ENCODE measurements at places on chromosomes 12 and 14.

GRCh38 chr14:75297411-75298040, 18.9 kb downstream of the FOS start:
- DNase-seq: no peak

DNA sequence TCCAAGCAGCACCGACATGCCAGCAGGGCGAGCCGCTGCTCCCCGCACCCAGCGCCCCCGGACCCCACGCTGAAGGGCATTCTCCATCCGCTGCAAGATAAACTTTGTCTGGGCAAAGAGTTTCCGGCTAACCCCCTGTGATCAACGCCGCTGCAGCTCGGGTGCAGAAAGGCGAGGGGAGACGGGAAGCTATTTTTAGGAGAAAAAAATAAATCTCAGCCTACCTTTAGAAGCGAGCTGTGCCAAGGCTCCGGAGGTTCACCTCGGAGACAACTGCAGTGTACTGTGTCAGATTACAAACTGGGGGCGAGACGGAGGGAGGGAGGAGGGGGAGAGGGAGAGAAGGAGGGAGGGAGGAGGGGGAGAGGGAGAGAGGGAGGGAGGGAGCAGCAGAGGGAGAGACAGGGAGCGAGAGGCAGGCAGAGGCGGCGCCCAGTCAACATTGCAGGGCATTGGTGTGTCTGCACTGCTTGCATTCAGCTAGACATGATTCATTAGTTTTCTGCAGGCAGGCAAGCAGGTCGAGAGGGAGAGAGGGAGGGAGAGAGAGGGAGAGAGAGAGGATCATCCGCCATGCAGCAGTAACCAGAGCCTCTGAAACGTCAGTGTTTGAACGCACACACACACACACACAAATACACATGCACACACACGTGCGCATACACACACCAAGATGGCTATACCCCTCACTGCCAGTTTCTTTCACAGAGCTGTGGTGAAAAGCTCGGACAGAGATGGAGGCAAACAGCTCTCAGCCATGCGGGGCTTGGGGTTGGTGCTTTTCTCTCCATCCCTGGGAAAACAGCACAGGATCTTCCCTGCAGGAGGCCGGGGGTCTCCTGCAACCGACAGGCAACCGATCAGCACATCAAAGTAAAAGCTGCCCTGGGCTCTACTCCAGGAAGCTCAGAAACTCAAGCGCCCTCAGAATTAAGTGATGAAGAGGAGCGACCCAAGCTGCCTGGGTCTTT, at the start of gene RIMBP2:
TSS of gene RIMBP2 (minus strand) at position 302 of the 971 bp plus-strand sequence. CDS start 237,286 bp downstream, outside the sequence.
- no peak for DNase-seq

GRCh38 chr14:23728791-23729190, 92.6 kb downstream of the DHRS2 start:
- DNase-seq: no peak

GRCh38 chr14:25381498-25381897, 331.6 kb upstream of the STXBP6 start:
- no peak for DNase-seq

GRCh38 chr14:96214793-96215192, 10.2 kb downstream of the BDKRB2 start:
- DNase-seq: no peak

DNA sequence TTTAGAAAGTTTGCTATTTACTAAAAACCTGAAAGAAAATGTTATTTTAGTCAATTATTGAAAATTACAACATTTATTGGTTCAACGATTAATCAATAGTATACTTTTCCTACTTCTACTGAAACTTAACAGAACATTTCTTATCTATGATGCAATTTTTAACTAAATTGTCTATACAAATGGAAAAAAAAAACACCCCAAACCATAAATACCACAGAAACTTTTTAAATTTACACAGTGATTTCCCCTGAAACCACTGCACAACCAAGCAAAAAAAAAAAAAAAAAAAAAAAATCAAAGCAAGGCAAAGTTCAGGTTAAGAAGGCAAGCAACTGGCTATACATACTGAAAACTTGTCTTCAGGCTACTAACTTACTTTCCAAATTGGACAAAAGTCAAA, 71.9 kb upstream of the POC1B start:
- no peak for DNase-seq

GRCh38 chr12:96198965-96199364, 4.8 kb downstream of the ELK3 start:
- no peak for DNase-seq

DNA sequence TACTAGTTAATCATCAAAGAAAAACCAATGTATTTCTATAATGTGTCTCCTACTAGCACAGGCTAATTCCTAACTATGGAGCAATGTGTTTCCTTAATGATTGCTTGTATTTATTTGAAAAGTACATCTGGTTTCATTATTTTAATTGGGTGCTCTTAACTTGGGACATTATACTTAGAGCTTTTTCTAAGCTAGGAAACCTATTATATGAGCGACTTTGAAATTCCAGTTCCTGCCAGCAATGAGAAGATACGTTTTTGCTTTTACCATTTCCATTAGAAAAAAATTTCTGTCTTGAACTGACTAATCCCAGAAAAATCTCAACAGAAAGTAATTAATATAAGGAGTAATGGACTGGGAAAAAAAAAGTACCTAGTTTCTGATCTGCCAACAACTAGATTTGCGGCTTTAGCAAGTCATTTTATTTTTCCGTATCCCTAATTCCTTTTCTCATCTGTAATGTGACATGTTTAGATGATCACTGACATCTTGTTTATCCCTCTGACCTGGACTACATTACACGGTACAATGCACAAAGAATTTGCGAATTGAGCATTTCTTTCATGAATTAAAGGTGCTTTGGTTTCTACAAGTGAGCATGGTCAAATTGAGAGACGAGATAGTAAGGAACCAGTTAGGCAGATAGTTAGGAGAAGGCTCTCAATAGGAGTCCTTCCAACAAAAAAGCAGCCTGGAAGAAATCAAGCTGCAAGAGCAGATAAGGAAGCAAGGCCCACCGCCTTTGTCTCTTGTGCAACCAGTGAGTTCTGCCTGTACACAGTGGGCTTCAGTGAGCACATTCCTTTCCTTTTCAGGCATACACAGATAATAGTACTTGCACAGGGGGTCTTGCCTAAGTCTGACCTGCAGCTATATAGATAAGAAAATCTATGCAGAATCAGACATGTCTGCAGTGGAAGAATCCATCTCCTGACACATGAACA, 1765.0 kb upstream of the FLRT2 start:
- DNase-seq: no peak

- DNase-seq: no peak
Measured at GRCh38 chr12:124242529-124243065, 52.3 kb upstream of the RFLNA start.

DNA sequence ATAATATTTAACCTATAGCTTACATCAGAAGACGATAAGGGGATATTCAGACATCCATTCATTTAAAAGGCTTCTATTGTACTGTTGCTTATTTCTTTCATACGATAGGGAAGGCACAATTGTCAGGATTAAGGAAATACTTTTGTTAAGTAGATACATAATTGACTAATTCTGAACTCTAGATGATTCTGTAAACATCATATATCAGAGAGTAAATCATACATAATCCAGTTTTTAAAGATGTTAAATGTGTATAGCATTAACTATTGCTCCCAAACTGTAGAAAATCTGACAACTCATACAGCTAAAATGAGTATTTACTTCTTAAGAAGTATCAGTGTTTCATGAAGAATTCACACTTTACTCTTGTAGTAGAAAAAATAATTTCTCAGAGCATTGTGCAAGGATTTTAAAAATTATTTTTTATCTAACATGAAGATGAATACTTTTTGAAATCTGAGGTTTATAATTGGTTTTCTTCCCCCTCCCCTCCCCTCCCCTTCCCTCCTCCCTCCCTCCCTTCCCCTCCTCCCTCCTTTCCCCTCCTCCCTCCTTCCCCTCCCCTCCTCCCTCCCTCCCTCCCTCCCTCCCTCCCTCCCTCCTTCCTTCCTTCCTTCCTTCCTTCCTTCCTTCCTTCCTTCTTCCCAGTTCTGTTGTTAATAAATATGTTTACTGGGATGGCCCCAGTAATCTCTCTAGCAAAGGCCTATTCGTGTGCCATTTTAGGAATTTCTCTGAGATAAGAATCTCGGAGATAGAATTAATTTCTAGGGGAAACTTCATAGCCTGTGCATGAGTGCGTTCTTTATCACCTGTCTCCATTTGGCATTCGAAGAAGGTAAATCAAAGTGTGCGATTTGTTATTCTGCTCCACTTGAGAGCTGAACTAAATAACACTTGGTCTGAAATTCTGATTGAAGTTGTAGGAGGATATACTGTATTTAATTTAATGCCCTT, 2.3 kb downstream of the NPAS3 start:
- DNase-seq: no peak

DNA sequence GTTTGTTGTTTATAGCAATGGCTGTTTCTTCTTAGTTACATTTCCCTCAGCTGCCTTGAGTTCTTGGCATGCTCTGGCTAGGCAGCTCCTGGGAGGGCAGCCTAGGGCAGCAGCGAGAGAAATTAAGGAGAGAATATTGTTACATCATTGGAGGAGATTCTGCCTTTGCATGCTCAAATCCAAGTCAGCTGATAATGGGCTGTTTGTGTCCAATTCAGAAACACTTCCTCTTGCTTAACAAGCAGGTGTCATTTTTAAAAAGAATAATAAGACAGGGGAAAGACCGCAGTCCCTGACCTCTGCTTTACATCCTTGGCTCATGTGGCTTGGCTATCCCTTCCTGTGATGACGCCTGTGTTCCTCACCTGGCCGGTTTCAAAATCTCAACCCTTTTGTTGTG, 76.9 kb downstream of the ESR2 start:
- DNase-seq: no peak

- DNase-seq: no peak
Measured at GRCh38 chr12:76201316-76201715, 116.8 kb upstream of the NAP1L1 start.

- no peak for DNase-seq
Measured at GRCh38 chr12:124487066-124487833, 80.2 kb downstream of the NCOR2 start.

DNA sequence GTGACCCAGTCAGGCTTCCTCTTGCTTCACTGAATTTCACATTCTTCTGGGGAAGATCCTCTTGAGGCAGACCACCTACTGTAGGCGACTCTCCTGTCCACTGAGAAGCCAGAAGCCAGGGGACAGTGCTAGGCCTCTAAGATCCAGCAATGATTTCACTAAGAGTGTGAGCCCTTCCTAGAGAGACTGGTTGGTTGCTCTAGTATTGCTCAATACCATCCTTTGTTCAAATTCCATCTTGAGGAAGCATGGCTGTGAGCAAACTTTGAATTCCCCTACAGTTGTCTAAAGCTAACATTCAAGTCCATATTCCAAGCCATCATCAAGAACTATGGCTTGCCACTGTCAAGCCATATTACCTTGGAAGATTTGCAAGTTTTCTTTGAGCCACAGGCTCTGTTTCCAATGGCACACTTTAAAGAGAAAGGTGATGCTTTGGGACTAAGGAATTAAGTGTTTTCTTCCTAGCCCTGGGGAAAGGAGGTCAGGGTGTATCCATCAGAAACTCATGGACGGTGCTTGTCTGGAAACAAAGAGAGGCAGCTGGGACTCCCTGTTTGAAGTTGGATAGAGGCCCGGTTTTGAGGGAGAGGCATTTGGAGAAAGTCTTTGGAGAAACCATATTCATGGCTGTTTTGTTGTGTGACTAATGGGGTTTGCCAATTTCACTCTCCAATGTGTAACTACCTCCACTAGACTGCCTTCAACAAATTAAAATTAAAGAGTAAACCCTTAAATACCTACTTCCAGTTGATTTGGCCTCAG, 1217.9 kb downstream of the VRK1 start:
- no peak for DNase-seq

DNA sequence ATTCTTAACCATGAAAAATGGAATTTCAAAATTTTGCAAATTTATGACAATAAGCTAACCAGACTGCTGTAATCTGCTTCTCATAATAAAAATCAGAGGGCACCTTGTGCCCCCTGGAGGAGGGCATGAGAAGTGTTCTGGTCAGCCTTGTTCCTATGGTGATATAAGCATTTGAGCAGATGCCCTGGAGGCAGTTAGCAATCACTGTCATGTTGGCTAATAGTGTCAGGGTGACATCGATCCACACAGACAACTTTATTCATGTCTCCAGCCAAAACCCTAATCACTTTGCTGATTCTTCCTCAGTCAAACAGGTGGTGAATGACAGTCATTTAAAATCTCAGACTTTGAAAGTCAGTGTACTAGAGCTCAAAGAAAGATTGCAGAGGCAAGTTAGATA, 943.0 kb downstream of the GALC start:
- DNase-seq: no peak

DNA sequence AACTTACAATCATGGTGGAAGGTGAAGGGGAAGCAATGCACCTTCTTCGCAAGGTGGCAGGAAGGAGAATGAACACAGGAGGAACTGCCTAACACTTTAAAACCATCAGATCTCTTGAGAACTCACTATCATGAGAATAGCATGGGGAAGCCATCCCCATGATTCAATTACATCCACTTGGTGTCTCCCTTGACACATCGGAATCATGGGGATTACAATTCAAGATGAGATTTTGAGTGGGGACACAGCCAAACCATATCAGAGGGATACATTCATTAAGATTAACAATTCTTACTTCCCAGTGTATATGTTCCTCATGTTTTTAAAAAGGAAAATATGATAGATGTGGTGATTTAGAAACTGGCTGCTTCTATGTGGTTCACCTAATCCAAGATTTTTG, 117.9 kb downstream of the PDE3A start:
- DNase-seq: no peak

DNA sequence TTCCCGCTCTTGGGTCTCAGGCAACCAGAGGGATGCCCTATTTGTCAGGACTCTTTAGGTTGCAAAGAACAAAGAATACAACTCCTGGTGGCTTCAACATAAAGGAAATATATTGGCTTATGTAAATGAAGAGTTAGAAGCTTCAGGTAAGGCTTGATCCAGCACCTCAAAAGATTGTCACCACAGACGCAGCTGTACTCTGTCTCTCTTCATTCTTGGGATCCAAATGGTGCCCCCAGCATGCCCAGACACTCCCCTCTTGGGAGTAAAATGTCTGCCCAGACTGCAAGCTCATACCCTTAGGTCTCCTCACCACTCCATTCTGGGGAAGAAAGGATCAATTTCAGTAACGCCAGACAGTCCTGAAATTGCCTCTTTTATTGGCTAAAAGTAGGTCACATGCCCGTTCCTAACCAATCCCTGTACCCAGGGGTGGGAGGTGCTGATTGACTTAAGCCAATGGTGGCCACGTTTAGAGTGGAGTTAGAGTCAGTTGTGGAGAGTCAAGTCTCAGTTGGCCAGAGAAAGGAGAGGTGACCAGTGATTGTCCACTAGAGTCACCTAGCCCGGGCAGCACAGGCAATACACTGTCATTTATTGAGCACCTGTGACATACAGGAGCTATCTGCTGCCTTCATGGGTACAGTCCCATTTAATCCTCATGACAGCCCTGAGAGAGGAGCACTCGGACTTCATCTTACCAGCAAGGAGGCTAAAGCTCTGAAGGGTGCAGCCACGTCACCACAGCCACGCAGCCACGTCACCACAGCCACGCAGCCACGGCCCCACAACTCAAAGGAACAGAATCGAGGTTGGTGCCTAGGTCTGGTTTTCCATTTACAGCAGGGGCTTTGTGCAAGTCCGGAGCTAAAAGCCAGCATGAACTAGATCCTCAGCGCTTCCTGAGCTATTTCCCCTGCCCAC, 19.7 kb upstream of the BEGAIN start:
- no peak for DNase-seq

DNA sequence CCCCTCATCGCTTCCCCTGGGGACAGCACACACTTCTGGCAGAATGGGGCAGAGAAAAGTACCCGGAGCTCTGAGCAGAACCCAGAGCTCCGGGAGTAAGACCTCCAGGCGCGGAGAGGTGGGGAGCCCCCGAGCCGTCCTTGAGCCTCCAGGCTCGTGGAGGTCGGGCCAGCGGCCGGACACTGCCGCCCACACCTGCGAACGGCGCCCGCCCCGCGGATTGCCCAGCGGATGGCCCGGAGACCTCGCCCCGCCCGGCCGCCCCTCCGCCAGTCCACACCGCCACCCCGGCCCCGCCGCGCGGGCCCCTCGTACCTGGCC, 344 bp downstream of the SPTLC2 start:
- DNase-seq: no peak

Measured in stimulated activated CD4-positive, alpha-beta T cell treated with anti-CD3 and anti-CD28 coated beads, Interleukin-1b, Interleukin-23, amount 100 ng/mL, for 48 hours (primary cell).